ENCODE measurements at places on chromosomes 11 and 22.

- no peak for DNase-seq
Observed at GRCh38 chr11:100851147-100851546, 164.1 kb downstream of the ARHGAP42 start.

- DNase-seq: no peak
Observed at GRCh38 chr11:71114124-71114851, 138.1 kb downstream of the SHANK2 start.

DNA sequence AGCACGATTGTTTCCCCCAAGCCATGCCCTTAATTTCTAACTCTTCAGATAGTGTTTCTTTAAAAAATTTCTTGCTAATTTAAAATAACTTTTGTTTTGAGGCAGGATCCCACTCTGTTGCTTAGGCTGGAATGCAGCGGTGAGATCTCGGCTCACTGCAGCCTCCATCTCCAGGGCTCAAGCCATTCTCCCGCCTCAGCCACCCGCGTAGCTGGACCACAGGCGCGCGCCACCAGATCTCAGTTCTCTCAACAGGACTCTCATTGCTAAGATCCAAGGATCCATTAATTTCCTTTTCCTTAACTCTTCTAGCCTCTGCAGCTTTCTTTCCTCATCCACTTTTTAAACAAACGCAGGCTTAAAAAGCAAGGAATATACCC is 327 bp upstream of the MED17 start:
- no peak for DNase-seq

DNA sequence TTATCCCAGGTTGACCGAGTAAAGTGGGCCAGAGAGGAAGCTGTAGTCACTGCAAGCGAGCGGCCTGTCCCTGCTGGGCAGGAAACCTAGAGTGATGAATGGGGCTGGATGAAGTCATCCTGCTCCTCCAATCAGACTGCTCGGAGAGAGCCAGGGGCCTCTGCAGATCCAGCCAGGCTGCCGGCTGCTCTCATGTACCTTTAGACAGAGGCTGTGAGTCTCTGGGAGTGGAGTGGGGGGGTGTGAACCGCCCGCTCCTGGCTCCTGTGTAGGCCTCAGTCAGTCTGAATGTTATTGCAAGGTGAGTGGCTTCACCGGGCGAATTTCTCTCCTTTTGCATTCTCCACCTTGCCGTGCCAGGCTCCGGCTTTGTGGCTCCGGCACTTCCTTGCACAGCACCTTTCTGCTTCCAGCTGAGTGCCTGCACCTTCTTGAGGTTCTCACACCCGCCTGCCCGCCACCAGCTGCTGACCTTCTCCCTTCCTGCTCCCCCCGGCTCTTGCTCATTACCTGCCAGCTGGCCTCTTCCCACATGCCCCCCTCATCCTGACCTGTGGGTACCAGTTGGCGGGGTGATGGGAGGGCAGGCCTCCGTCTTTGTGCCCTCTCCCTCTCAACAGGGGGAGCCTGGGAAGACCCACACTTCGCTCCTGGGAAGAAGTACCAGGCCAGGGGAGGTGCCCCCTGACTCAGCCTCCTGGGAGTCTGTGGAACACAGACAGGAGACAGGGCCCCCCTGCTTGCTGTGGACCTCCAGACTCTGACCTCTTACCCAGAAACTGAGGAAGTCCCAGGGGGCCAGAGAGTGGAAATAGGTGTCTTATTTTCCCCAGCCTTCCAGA is 79.9 kb downstream of the GRAMD1B start:
- no peak for DNase-seq

DNA sequence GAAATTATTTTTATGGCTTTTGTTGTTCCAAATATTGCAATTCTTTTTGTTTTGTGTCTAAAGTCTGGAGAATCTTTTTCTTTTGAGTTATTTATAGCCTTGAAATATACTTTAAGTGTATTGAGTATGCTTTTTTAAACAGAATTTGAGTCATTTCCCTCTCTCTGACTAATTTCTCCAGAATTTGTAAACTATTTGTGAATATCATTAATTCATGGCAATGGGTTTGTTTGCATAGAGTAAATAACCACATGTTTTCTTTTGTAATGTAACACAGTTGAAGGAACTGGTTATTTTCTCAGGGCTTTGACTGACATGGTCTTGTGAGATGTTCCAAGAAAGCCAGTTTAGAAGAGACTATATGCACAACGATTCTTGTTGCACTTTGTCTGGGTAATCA is 30.9 kb upstream of the MPEG1 start:
- no peak for DNase-seq

- no peak for DNase-seq
Observed at GRCh38 chr22:39574779-39575551, 4.4 kb downstream of the CACNA1I start.

GRCh38 chr11:59261150-59261549 is 48.4 kb upstream of the MPEG1 start:
- no peak for DNase-seq

Measured in stimulated activated effector memory CD8-positive, alpha-beta T cell treated with anti-CD3 and anti-CD28 coated beads, Interleukin-12 subunit alpha, Interleukin-12 subunit beta, amount 100 ng/mL, for 72 hours (primary cell).